ENCODE measurements at places on chromosomes 5 and 9. TPM values are rescaled to one million over a fixed set of nuclear protein-coding genes. Genes with fewer than 3 reads are reported as not detected.
A peak's percentile ranks its signal among the peaks of the same experiment; 100 is the strongest.

DNA sequence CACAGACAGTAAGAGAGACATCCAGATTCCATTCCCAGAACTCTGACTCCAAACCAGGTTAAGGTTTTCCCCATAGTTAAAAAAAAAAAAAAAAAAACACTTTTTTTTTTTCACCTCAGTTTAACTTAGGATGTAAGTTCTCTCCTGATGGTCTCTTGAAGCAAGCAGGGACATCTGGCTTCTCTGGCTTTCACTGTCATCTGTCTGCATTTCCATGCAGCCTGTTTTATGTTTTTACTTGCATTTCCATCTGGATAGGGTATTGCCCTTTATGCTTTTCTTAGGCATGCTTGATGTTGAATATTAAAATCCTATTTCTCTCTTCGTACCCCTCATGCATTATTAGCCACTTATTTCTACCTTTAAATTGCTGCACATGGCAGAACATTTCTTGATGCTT is 135.3 kb upstream of the WWC1 start:
- H3K27me3 ChIP-seq = no peaks in the 10 kb centered on the region
- no peaks in the 10 kb centered on the region for H3K36me3 ChIP-seq
- H3K27ac ChIP-seq = no peak overlapping the region
- no peaks in the 10 kb centered on the region for H3K4me1 ChIP-seq
- H3K4me3 ChIP-seq = no peak overlapping the region
- no peak for DNase-seq

DNA sequence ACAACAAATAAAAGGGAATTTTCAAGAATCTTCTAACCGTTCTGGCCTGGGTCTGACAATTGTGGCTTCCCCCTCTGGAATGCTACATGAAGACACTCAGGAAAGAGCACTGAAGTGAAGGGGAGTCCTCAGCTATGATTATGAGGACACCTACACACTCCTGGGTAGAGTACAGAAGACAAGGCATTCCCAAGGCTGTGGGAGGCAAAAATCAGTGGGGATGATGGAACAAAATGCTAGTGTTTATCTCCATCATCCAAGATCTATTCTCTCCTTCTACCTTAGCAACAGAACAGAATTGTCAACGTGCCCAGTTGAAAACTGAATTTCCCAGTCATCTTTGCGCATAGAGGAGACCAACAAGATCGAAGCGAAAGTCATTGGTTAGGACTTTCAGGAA is 130.1 kb upstream of the LARP1 start:
- no peak overlapping the region for H3K27ac ChIP-seq
- no peaks in the 10 kb centered on the region for H3K4me1 ChIP-seq
- no peaks in the 10 kb centered on the region for H3K36me3 ChIP-seq
- no peak overlapping the region for H3K4me3 ChIP-seq
- DNase-seq = no peak

- peaks cover 26% of the 10 kb centered on the region for H3K4me1 ChIP-seq
- no peaks in the 10 kb centered on the region for H3K36me3 ChIP-seq
- H3K4me3 ChIP-seq = peak overlapping the region; percentile 84
- H3K27me3 ChIP-seq = no peaks in the 10 kb centered on the region
- peak overlapping the region; percentile 96 for H3K27ac ChIP-seq
Measured at GRCh38 chr9:111897601-111898137, 1.1 kb downstream of the UGCG start.

DNA sequence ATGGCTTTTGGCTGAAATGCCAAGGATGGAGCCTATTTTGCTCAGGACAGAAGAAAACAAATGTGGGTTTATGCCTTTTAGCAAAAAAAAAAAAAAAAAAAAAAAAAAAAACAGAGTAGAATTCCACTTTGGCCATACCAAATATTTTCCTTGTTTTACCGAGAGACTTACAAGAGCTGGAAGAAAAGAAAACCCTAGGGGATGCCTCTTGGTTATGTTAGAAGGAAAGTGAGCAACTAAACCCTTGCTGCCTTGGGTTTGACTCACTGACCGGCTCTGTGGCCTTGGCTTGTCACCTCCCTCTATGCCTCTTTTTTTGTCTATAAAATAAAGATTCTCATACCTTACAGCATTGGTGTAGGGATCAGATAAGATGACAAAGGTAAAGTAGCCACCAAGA is 69.6 kb upstream of the ABCA1 start:
- no peak overlapping the region for H3K4me3 ChIP-seq
- H3K27ac ChIP-seq = no peak overlapping the region
- DNase-seq = no peak
- H3K4me1 ChIP-seq = peaks cover 19% of the 10 kb centered on the region
- H3K36me3 ChIP-seq = no peaks in the 10 kb centered on the region
- H3K27me3 ChIP-seq = no peaks in the 10 kb centered on the region

The ANKDD1B gene
- total RNA-seq = 4.9 TPM

- H3K27me3 ChIP-seq = no peaks in the 10 kb centered on the region
- H3K4me3 ChIP-seq = no peak overlapping the region
- peaks cover 17% of the 10 kb centered on the region for H3K4me1 ChIP-seq
- no peak for DNase-seq
Measured at GRCh38 chr9:710951-711745, 130.3 kb upstream of the DMRT1 start.
